GM19239 (cell line): ENCODE measurements at places on chromosomes 4 and X.

GRCh38 chrX:13412208-13412600 is 92.4 kb upstream of the ATXN3L start:
- no peak for DNase-seq

- DNase-seq, result no peak
Observed at GRCh38 chr4:158484173-158484885, 37.4 kb upstream of the RXFP1 start.

GRCh38 chr4:184021389-184021788 is 116.3 kb downstream of the STOX2 start:
- no peak for DNase-seq

GRCh38 chrX:1593286-1594271 is 2.2 kb downstream of the AKAP17A start:
- DNase-seq, result no peak

DNA sequence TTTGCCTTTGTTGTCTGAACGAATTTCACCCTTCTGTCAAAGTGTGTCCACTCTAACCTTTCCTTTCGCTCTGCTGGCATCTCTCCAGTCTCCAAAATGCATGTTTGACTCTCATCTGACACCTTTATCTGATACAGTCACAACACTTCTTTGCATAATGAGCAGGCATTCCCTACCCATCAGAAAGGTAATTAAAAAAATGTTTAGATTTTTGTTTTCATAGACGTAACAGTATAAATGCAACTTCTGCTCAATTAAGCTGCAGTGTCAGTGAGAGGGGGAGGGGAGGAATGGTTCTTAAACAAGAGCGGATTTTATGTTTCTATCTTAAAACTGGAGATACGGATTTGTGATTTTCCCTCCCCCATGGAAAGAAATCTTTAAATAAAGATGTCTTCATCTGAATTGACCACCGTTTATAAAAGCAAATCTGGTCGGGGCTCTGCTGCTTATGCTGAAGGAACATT is 70.2 kb downstream of the CXXC4 start:
- no peak for DNase-seq

DNA sequence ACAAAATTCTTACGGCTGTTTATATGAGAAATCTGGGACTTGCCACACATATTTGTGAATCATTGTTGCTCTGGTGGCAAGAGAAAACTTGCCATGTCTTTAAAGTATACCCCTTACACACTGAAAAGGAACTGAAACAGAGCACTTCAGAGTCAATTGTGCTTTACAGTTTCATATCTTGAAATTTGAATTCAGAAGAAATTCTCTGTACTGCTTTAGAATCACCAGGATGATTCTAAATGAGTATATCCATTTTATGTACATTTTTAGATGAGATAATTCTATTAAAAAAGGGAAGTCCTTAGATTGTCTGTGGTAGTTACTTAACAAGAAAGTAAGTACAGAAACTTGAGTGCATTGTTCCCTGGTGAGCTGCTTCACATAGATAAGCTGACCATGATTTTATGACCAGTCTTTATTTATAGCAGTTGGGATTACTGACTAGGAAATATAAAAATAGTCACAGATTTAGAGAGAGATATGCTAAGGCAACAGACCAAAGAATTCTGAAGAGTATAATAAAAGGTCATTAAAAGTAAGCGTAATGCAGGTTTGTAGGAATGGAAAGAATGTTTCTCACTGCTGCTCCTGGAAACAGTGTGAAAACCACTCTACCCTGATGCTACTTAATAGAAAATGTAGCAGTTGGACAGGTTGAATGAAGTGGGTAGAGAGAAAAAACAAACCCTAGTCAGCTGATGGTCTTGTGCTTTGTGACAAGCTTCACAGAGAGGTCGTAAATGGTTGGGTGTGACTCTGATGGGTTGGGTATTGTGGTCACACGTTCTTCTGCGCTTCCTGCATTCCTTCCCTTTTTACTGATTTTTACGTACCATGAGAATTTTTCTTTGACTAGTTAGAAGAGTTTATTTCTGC is 41.0 kb downstream of the FNIP2 start:
- DNase-seq, result peak; percentile 26

DNA sequence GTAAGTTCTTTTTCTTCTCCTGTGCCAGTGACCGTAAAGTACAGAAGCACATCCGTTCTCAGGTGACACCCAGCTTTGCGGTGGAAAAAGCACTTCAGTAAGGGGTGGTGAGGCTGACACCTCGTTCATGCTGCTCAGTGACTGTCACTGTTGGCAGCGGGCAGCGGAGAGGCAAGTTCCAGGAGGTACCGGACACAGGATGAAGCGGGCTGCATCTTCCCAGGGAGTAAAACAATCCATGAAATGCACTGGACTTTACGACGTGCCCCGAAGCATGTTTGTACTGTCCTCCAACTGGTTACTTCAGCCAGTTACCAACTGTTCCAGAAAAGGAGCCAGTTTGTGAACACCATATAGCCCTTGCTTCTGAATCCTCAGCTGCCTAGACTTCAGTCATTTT is 110.7 kb downstream of the ZNF827 start:
- no peak for DNase-seq

- no peak for DNase-seq
Observed at GRCh38 chr4:138344054-138344453, 101.9 kb upstream of the SLC7A11 start.

DNA sequence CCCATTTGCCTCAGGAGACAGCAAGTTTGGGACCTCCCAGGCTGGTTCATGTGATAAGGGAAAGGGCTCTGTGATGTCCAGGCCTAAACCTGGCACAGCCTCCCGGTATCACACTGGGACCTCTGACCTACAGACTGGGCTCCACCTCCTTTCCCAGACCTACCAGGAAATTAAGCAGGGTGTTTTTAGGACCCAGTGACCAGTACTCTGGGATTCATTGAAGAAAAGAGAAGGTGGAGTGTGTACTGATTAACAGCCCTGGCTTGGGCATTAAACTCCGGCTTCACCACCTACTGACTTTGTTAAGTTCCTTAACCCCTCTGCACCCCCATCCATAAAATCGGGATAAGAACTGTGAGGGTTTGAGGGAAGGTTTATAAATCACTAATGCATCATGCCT is 28.6 kb downstream of the ASB9 start:
- no peak for DNase-seq

DNA sequence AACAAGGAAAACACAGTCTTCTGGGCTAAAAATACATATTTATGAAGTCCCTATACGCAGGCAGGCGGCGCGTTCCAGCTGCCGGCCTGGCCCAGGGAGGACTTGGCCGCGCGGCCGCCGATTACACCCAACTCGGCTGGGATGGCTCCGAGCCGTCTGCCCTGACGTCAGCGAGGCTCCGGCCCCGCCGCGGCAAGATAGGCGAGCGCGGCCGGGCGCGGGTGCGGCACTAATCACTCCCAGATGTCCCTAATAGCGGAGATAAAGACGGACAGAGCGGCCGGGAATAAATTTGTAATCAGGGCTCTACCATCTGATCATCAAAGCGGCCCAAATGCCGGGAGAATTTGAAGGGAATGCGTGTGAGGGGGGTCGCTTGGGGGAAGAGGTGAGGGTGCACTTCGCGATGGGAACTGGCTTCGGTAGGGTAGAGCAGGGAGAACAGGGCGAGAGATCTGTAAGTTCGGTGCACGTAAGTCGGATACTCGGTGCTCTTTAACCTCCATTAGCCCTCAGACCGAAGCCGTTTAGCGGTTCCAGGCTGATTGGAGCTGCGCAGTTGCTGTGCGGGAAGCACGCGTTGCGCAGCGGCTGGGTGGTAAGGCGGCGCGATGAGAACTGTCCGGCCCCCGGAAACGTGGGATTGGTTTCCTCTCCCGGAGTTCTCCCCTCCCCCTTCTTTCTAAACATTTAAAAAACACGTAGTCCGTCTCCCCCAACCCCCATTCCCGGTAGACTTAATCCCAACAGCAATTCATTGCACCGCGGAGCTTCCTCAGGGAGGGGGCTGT is 7.7 kb downstream of the HAND2 start:
- no peak for DNase-seq

- no peak for DNase-seq
Observed at GRCh38 chr4:10441512-10441911, 15.7 kb downstream of the ZNF518B start.

- no peak for DNase-seq
Observed at GRCh38 chr4:187302457-187303150, 578.9 kb upstream of the FAT1 start.

- DNase-seq, result no peak
Observed at GRCh38 chr4:77100234-77100633, 24.4 kb upstream of the CCNI start.

- DNase-seq, result no peak
Observed at GRCh38 chrX:138775517-138775916, 64.0 kb upstream of the FGF13 start.

- DNase-seq, result no peak
Observed at GRCh38 chr4:120664851-120665250, 257.7 kb downstream of the PRDM5 start.

GRCh38 chr4:125319311-125319710 is 4.6 kb downstream of the FAT4 start:
- no peak for DNase-seq

DNA sequence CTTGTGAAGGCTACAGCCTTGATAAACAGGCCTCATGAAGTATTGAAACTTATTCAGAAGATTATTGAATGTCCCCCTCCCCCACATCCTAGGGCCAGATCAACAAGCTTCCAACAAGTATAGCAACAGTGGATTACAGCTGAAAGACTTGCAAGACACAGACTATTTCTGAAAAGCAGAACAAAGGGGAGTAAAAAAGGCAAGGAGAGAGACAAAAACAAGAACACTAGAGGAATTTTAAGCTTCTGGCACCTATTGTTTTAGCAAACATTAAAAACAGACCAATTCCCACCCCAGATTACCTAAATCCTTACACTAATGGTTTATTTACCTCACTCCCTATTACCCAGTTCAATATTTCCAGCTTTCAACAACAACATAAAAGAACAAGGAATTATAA is 446.3 kb upstream of the FSTL5 start:
- no peak for DNase-seq

DNA sequence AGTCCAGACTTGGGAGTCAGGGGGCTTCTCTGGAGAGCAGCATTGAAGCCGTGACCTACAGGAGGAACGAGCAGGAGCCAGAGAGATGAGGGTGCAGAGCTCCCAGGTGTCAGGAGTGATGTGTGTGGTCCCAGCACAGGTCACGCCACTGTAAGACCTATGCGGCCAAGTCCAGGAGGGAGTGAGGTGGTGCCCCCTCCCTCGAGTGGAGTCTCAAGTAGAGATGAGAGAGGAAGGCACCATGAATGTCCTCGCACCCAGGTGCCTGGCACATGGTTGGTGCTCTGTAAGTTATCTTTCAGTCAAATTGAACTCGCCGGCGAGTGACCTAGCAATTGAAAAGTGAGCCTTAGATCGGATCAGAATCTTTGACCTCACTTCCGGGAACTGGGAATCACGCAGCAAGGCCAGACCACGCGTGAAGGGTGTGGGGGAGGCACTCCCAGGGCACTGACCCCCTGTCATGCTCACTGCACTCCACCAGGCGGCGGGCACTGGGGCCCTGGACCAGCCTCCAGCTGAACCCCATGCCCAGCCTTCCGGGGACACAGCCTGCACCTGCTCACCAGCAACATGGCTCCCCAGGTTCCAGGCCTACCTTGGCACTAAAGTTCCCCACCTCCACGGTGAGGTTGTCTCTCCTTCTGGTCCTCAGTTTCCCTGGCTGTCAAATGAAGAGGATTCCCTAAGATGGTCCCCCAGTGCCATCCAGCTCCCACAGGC is 127.4 kb downstream of the HMX1 start:
- DNase-seq, result no peak

- no peak for DNase-seq
Observed at GRCh38 chr4:153469031-153469430, 2.9 kb downstream of the TMEM131L start.

DNA sequence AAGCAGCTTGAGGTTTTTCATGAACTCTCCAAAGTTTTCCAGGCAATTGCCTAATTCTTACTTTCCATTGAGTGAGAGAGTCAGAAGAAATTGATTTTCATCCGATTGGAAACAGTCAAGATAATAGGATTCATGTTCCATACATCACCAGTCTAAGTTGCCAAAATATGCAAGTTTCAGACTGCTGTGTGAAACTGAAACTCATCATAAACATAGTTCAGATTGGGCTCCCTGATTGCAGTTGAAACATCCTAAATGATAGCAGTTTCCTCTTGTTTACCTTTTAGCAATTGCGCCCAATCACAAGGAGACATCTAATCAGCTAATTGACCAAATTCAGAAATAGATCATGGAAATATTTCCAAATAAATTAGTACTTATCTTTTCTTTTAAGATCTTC is 56.8 kb downstream of the SPANXN4 start:
- DNase-seq, result no peak

GRCh38 chr4:32824336-32824735 is 2104.2 kb downstream of the PCDH7 start:
- no peak for DNase-seq

DNA sequence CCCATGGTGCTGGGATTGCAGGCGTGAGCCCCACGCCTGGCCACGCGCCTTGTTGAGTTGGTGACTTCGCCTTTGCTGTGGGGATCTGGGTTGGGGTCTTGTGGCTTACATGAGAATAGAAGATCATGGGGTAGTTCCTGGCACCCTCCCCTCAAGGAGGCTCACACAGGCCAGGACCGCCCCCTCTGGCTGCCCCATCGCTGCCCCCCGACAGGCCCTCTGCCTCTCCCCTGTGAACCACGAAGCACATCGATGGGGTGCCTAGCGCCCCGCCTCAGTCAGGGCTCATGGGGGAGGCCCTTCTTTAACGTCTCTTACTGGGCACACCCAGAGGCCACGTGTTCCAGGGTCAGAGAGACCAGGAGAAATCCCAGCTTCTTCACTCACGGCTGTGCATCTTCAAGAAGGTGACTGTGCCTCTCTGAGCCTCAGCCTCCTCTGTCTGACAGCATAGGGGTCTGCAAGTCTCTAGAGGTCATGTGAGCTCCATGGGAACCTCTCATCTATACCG is 23.6 kb upstream of the SPON2 start:
- no peak for DNase-seq

- DNase-seq, result no peak
Observed at GRCh38 chr4:36128689-36129088, 115.6 kb downstream of the ARAP2 start.

GRCh38 chrX:35098419-35098818 is 155.8 kb downstream of the FAM47B start:
- DNase-seq, result no peak

DNA sequence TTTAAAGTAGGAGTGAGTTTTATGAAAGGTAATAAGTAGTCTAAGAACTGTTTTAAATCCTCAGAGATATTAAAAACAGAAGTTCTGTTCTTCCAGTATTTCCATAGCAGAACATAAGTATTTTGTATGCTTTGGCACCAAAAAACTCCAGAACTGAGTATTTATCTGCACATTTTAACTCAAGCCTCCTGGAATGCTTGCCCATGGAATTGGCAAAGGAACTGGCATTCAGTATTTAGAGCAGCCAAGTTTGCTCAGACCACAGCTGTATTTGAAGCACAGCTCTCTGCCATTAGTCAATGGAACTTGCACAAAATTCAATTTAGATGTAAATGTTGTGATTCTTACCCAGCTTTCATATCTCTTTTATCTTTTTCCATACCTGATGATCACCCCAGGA is 42.2 kb downstream of the NDNF start:
- DNase-seq, result no peak

- no peak for DNase-seq
Observed at GRCh38 chr4:144709159-144709558, 63.2 kb downstream of the HHIP start.

- DNase-seq, result no peak
Observed at GRCh38 chr4:116024954-116025708, 911.7 kb upstream of the NDST4 start.

- no peak for DNase-seq
Observed at GRCh38 chr4:169984745-169985144, 41.5 kb downstream of the MFAP3L start.

GRCh38 chrX:109440475-109440874 is 41.4 kb downstream of the GUCY2F start:
- DNase-seq, result no peak
